ENCODE measurements at places on chromosomes 4 and X. TPM values are rescaled to one million over a fixed set of nuclear protein-coding genes. Genes with fewer than 3 reads are reported as not detected.

The TMEM131L gene
- polyA plus RNA-seq = 0.27 TPM

The PPEF1 gene
- polyA plus RNA-seq = not detected

The SH3BP2 gene
- polyA plus RNA-seq = 8.9 TPM

The SCML1 gene
- polyA plus RNA-seq = 12.1 TPM

The SLC9B1 gene
- polyA plus RNA-seq = not detected

The FRG2 gene
- polyA plus RNA-seq = not detected

GRCh38 chr4:53532521-53532920, 58.8 kb downstream of the LNX1 start:
- DNase-seq = no peak

DNA sequence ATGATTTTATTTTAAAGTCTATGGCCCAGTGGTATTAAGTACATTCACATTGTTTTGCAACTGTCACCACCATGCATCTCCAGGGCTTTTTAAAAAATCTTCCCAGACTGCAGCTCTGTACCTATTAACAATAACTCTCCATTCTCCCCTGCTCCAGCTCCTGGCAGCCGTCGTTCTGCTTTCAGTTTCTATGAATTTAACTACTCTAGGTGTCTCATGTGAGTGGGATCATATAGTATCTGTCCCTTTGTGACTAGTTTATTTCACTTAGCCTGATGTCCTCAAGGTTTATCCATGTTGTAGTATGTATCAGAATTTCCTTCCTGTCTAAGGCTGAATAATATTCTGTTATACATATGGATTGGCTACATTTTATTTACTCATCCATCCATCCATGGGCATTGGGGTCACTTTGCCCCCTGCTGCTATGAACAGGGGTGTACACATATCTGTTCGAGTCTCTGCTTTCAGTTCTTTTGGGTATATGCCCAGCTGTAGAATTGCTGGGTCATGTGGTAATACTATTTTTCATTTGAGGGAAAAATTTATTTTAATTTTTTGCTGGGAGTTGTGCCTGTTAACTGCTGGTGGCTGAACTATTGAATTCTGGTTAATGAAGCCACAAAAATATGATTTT, 131.3 kb downstream of the ARHGAP10 start:
- no peak for DNase-seq

DNA sequence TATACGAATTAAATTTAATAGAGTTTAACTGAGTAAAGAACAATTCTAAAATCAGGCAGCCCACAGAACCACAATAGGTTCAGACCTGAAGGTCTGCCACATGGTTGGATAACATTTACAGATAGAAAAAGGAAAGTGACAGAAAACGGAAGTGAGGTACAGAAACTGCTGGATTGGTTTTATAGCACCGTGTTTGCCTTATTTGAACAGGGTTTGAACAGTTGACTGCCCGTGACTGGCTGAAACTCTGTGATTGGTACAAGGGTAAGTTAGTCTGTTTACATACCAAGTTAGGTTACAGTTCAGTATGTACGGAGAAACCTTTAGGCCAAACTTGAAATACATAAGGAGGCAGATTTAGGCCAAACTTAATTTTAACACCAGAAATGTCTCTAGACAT, 64.1 kb upstream of the ATXN3L start:
- no peak for DNase-seq

DNA sequence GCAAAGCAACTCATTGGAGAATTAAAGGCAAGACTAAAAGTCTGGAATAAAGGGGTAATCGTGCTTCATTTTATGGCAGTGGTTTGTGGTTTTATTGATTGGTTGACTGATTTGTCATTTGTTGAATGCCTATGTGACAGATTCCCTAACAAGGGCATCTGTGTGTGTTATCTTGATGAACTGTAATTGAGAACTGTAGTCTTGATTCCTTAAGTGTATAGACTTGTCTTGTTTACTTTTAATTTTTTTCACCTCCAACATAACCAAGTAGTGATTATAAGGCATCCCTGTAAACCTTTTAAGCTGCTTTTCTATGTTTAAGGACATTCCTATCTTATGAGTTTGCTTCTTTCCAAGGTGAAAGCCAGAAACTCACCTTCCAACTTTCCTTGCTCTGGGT, 216.0 kb upstream of the TAPT1 start:
- no peak for DNase-seq

- no peak for DNase-seq
Measured at GRCh38 chr4:114986133-114986532, 127.3 kb downstream of the NDST4 start.

- peak; percentile 25 for DNase-seq
Measured at GRCh38 chrX:38768079-38768478, 33.2 kb upstream of the MID1IP1 start.

DNA sequence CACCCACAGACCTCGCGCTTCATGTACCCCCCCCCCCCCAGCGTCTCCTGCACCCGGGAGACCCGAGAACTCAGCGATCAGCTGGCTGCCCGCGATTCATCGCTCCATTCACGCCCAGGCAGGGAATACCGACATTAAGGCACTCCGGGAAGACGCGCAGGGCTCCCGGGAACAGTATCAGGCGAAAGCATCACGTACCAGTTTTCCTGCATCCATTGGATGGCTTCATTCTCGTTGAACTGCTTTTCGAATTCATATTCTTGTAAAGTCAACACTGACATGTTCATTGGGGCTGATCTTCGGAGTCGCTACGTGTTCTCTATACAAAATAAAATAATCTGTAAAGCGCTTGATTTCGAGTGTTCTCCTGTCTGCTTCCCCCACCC, 373 bp downstream of the ELOVL6 start:
- peak; percentile 53 for DNase-seq

- no peak for DNase-seq
Measured at GRCh38 chr4:152817331-152817730, 37.6 kb downstream of the ARFIP1 start.

- DNase-seq = no peak
Measured at GRCh38 chr4:145435646-145436045, 46.0 kb upstream of the SMAD1 start.

DNA sequence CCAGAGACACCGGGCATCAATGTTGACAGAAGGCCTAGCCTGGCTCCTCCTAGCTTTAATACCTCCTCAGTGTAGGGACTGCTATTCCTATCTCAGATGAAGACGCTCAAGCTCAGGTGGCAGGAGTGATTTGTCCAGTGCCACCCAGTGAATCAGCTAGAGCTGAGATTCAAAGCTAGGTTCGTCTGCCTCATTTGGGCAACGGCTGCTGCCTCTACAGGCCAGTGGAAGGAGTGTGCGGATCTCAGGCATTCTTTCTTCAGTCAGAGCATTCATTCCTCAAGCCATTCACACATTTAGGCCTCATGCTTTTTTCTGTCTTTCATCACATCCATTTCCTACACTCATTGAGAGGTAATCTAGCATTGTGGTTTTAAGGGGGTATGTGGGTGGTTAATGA, 7.3 kb downstream of the TSR2 start:
- DNase-seq = peak; percentile 12

GRCh38 chr4:184958923-184959210, 59.4 kb upstream of the HELT start:
- DNase-seq = no peak

Measured in small intestine (tissue), 16 donors.